Astrocyte (in vitro differentiated cells and primary cell): ENCODE measurements at places on chromosomes 7 and 10.
A peak's percentile ranks its signal among the peaks of the same experiment; 100 is the strongest.

DNA sequence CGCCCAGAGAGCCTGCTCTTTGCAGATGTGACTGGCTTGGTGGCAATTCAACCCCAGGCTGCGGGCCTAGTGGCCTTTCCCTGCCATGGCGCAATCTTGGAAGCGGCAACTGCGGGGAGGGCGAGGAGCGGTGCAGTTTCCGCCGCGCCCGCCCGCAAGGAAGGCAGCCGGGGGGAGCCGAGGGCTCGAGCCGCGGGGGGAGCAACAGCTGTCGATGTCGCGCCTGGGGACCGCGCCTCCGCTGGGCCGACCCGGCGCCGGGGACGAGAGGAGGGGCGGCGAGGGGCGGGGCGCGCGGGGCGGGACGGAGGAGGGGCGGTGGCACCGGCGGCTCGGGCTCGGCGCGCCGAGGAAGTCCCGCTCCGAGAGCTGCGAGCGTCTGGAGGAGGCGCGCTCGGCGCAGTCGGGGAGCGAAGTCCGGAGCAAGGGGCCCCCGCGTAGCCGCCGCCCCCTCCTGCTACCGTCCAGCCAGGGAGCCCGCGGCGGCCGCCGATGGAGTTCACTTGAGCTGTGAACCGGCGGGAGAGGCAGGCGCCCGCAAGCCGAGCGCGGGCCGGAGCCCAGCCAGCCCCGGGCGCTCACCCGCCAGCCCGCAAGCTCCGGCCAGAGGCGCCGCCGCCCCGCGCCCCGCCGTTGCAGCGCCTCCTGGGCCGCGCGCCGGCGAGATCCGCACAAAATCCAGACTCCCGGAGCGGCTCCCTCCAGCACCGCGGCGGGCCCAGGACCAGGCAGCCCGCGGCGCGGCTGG is 438.1 kb upstream of the GALNT17 start:
- DNase-seq, result peak; percentile 51

GRCh38 chr10:113458944-113459343 is 93.9 kb upstream of the HABP2 start:
- no peak for DNase-seq

DNA sequence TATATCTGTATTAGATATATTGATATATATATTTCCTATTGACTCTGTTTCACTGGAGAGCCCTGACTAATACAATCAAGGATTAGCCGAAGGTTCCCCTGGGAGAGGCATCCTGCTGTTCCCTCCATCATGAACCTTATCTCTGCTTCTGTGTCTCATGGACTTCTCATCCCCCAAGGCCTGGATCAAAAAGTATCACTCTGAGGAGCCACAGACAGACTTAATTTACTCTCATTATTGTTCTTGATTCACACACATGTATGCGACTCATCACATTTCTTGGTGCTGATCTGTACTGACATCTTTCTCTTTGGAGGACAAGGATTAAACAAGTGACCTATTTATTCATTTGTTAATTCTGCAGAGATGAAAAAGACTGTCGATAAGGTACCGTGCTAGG is 550.2 kb downstream of the KCNMA1 start:
- peak; percentile 21 for DNase-seq

GRCh38 chr10:130808243-130808642 is 503.3 kb downstream of the TCERG1L start:
- DNase-seq, result no peak

DNA sequence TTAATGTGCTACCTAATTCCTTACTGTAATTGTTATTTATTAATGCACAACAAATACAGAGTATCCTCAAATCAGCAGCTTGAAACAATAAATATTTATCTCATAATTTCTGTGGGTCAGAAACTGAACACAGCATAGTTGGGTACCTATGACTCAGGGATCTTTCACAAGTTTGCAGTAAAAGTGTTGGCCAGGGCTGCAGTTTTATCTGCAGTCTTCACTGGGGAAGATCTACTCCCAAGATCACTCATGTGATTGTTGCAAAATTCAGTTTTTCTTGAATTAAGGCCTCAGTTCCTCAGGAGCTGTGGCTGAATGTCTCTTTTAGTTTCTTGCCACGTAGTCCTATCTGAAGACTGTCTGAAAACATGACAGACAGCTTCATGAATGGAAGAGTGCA is 237.8 kb downstream of the ZWINT start:
- DNase-seq, result no peak

DNA sequence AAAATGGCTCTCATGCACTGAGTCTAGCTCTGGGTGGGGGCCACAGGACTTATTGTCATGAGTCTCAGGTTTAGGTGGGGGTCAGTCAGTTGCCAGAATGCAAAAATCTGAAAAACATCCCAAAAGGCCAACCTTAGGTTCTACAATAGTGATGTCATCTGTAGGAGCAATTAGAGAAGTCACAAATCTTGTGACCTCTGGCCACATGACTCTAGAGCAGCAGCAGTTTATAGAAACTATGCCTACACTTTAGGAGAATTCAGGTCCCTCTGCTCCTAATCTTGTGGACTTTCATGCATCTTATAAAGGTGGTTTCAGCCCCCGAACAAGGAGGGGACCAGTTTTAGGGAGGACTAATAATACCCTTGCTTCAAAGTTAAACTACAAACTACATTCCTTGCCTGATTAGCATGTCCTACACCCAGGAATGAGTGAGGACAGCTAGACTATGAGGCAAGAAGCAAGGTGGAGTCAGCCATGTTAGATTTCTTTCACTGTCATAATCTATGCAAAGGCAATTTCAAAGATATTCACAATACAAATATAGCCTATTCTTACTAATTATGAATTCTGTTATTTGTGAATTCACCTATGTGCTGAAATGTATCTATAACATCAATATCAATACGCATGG is 123.5 kb upstream of the ADCY1 start:
- DNase-seq, result no peak

GRCh38 chr10:70589762-70590654 is 12.5 kb downstream of the PRF1 start:
- peak; percentile 51 for DNase-seq

GRCh38 chr10:51501396-51501795 is 198.0 kb downstream of the CSTF2T start:
- no peak for DNase-seq

- DNase-seq, result no peak
Measured at GRCh38 chr7:12300415-12300814, 89.3 kb downstream of the TMEM106B start.

DNA sequence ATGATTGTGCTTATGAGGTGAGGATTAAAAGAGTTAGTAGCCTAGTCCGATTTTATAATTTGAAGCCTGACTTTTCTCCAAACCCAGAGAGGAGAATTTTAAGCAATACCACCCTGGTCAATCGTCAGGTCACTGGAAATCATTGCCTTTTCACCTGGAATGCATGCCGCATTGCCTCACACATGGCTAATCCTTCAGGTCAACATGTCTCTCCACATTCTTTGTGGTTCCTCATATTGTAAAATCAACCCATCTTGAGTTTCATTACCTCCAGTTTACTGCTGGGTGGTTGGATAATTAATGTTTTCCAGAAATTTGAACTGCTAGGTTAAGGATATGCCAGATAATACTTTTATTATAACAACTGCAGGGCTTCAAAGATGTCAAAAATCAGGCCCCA is 55.6 kb upstream of the SEMA3E start:
- DNase-seq, result no peak

DNA sequence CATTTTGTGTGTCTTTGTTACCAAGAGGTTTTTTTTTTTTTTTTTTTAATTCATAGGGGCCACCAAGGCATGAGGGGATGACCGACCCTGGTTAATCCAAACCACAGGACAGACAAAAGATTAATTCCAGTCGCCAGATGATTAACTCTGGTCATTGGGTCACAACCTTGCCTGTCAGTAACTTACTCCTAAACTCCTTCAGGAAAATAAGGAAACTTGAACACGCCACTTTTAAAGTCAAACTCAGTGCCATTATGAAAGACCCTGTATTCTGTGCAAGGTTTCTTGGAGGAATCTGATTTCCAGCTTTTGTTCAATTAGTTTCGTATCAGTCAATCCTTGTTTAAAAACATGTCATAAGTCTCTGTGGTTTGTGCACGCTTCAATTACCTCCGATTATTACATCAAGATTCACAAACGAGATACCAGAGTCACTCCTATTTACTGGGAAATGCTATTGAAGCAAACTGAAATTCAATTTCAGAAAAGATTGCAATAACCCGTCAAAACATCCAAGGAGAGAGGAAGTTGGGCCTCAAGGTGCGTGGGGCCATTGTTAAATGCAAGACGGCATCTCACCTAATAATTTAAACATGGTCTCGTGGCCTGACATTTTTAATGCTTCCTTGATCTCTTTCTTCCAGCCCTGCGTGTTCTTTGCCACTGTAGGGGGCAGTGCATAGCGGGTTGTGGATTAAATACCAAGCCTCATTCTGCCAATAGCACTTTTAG is 44.0 kb downstream of the NRP1 start:
- peak; percentile 53 for DNase-seq

DNA sequence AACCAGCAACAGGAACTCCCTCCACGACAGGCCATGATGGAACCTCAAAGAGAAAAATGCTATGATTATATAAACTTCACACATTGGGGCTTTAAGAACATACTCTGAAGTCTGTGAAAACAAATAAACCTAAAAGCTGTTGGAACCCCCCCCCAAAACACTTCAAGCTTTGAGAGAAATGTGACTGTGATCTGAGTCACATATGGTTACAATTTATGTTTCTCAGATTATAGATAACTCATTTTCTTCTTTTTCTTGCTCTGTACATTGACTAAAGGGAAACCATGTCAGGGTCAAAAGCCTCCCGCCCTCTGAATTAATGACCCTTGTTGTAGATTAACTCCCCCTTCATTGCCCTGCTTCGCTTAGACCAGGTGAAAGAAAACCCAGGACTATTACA is 15.8 kb downstream of the VOPP1 start:
- DNase-seq, result no peak

DNA sequence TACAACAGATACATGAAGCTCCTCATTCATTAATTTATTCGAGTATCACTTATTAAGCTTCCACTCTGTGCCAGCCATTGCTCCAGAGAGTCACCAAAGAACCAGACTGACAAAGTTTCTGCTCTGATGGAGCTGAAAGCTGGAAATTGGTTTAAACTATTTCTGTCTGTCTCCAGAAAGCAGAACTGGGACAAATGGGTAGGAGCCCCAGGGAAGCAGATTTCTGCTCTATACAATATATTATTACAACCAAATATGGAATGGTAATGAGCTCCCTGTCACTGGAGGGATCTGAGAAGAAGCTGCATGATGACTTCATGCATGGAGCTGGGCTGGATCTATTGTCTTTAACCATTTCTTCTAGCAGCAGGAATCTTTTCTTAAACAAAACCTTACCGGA is 165.4 kb upstream of the ADO start:
- DNase-seq, result no peak

GRCh38 chr7:15685358-15686294 is 857 bp downstream of the MEOX2 start:
- DNase-seq, result peak; percentile 7

GRCh38 chr10:14953424-14954000 is 384 bp downstream of the DCLRE1C start:
- peak; percentile 61 for DNase-seq

GRCh38 chr7:41438705-41439514 is 264.0 kb downstream of the INHBA start:
- no peak for DNase-seq

GRCh38 chr10:45255706-45256105 is 59.7 kb downstream of the OR13A1 start:
- no peak for DNase-seq

DNA sequence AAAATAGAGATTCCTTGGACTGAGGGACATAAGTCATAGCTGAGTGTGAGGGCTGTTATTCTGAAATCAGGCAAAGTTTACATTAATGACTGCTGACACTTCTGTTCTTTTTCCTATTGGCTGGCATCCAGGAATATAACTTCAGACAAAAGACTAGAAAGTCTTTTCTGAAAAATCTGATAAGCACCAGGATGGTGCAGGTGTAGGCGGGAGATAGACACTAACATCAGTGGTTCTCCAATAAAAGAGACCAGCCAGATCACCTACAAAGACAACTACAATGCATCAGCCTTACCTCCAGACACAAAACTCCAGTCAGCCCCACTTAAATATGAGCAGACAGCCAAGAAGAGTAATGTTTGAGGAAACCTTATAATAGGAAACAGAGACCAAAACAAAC is 168.3 kb upstream of the LRGUK start:
- DNase-seq, result no peak

- no peak for DNase-seq
Measured at GRCh38 chr10:123180101-123181090, 26.2 kb downstream of the BUB3 start.

- no peak for DNase-seq
Measured at GRCh38 chr7:69597278-69598076, 798 bp upstream of the AUTS2 start.

- peak; percentile 92 for DNase-seq
Measured at GRCh38 chr7:17773289-17773626, 167.0 kb downstream of the SNX13 start.

- DNase-seq, result no peak
Measured at GRCh38 chr10:62171791-62172190, 96.9 kb downstream of the RTKN2 start.

DNA sequence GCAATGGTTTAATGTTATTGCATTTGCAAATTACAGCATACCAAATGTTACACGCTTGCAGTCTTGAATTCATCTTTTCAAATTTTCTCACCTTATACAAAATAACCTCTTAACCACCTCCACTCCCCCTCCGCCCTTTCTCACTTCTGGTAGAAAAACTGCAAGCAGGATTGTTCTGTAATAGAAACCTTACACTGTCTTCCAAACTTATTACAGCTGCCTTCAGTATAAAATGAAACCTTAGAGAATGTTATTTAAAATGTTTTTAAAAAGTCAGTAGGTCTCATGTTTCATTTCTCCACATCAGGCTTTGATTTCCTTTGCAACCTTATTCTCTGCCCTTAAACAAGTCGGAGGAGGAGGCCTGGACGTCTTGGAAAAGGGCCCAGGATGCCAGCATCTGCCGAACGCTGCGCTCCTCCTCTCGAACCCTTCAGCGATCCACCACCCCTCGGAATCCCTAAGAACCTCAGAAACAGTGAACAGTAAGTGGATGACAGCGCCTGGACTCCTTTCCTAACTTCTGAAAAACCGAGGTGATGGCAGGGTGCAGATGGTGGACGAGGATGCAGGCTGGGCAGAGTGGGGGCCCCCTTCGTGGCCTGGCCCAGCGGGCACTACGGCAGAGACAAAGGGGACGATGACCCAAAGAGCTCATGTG is 74.0 kb downstream of the FGFR2 start:
- DNase-seq, result no peak

- no peak for DNase-seq
Measured at GRCh38 chr10:79335094-79335469, 12.2 kb upstream of the PPIF start.

DNA sequence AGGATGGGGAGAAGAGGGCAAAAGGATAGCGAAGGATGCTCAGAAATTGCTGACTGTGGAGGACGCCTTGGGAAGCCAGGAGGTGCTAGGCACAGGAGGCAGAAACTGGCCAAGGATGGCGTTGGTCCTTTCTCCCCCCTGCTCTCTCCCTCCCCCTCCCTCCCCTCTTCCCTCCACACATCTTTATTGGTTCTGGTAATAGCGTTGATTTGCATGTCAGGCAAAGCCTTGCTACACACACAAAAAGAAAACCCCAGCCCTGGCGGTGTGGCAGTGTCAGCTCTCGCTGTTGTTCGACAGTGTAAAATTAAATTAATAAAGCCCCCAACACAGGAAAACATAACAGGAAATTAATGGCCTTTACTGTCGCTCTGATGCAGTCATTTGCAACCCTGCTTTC is 47.2 kb downstream of the PAX2 start:
- no peak for DNase-seq

- DNase-seq, result no peak
Measured at GRCh38 chr10:130024779-130025325, 60.8 kb upstream of the EBF3 start.
